ENCODE measurements at places on chromosomes 4 and X. TPM values are rescaled to one million over a fixed set of nuclear protein-coding genes. Genes with fewer than 3 reads are reported as not detected.

SPP1 gene
- total RNA-seq, result 3.7 TPM

C4orf36 gene
- total RNA-seq, result 2.0 TPM

GPC3 gene
- total RNA-seq, result 197 TPM

PLXNB3 gene
- 0.98 TPM for total RNA-seq

EFHC2 gene
- total RNA-seq, result 1.8 TPM

KLHL4 gene
- total RNA-seq, result 0.74 TPM

DMRTC1B gene
- 6.3 TPM for total RNA-seq

ZNF630 gene
- 2.7 TPM for total RNA-seq

PRPS2 gene
- 15.8 TPM for total RNA-seq

CORIN gene
- total RNA-seq, result 1.5 TPM

XAGE1B gene
- total RNA-seq, result not detected

PPP4R3C gene
- total RNA-seq, result not detected

SMR3B gene
- total RNA-seq, result not detected

LRCH2 gene
- total RNA-seq, result 16.9 TPM

USP17L24 gene
- not detected for total RNA-seq

GAGE1 gene
- total RNA-seq, result not detected

SYNPO2 gene
- total RNA-seq, result 2.2 TPM

APELA gene
- total RNA-seq, result 6.4 TPM

UGT2B15 gene
- total RNA-seq, result 0.57 TPM

FABP2 gene
- total RNA-seq, result not detected

FHL1 gene
- 3.0 TPM for total RNA-seq

KCNE5 gene
- 10.8 TPM for total RNA-seq

RP2 gene
- 9.3 TPM for total RNA-seq
